ENCODE measurements at places on chromosomes 7 and 10.

GRCh38 chr10:96261930-96262329 lies 9.4 kb downstream of the BLNK start:
- DNase-seq: no peak

DNA sequence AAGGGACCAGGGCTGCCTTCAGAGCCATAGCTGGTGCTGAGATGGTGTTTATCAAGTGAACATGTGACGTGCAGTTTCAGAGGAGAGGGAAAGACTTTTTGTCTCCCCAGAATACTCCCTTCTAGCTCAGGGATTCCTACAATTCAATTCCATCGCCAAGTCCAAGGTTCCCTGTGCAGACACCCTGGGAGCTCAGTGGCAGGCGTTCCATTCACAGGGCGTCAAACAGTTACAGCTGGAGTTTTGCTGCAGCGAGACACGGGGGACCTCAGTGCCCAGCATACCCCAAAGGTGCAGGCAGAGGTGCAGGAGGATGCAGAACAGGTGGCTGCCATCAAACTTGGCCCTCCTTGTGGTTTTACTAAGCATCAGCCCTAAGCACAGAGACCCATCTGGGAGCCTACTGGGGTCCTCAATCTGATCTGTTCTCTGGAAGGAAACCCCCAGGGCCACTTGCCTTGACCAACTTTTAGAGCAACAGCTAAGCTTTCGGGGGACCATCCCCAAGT lies 846 bp upstream of the CALML5 start:
- no peak for DNase-seq

DNA sequence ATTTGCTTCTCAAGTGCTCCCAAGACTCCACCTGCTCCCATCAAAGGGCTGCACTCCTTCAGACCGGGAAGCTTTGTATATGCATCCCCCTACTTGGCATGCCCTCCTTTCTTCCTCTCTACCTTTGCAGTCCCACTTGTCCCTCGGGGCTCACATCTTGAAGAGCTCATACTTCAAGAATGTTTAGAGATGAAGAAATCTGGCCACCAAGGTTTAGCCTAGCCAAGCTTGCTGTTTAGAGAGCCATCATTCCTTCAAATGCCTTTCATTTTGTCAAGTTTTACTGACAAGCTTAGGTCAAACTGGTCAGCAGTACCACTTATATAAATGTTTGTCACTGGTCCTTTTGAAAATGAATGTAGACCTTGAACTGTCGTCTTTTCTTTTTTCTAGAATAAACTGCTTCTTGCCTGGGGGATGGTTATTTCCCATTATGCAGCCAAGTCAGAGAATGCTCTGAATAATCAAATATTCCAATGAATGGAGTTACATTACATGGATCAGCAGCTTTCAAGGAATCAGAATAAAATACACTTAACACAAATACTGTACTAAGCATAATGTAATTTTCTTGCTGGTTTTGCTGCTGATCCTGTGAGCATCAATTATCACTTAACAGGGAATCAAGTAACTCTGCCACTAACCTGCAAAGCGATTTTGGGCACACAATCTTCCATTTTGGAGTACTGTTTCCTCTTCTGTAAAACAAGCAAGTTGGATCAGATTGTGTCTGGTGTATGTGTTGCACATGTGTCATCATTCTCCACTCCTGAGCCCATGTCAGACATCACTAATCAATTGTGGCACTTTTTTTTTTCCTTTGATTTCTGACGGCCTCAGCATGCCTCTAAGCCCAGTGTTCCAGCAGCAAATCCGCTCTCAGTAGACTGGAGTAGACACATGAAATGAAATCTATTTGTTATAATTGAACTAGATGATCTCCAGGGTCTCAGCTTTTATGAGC lies 357.9 kb downstream of the PTEN start:
- DNase-seq: no peak

- no peak for DNase-seq
These were observed 266.1 kb downstream of the TCF7L2 start for GRCh38 chr10:113216102-113216501.

- no peak for DNase-seq
These were observed 291.7 kb downstream of the AUTS2 start for GRCh38 chr7:69889976-69890351.

DNA sequence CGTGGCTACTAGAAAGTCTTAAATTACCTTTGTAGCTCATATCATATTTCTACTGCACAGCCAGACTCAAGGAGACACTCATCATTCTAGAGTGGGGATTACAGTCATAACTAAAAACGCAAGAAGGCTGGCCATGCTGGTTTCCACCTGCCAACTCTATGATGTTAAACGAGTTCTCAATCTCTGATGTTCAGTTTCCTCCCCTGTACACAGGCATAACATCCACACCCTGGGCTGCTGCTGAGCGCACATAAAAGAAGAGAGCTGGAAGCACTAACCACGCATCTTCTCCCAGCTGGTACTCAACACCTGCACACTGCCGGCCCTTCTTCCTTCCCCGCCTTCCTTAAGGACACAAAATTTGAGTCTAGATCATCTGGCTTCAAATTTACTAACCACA lies 60.5 kb downstream of the SORBS1 start:
- DNase-seq: no peak

- DNase-seq: no peak
These were observed 49.0 kb upstream of the CALD1 start for GRCh38 chr7:134730411-134730829.
